Smooth muscle cell of the umbilical artery (primary cell): ENCODE measurements at places on chromosomes 7 and 10. TPM values are rescaled to one million over a fixed set of nuclear protein-coding genes. Genes with fewer than 3 reads are reported as not detected.

The SKIDA1 gene
- 0.30 and 0.42 TPM in 2 replicates for total RNA-seq

The ABCB8 gene
- 38.6 and 45.9 TPM in 2 replicates for total RNA-seq

The ACBD7 gene
- total RNA-seq: 0.28 and 0.30 TPM in 2 replicates

The MYO3A gene
- total RNA-seq: not detected in 2 replicates

The FRMD4A gene
- 28.5 and 71.2 TPM in 2 replicates for total RNA-seq

The KEL gene
- not detected in 2 replicates for total RNA-seq

The STAMBPL1 gene
- 19.6 and 23.9 TPM in 2 replicates for total RNA-seq

The NKX1-2 gene
- total RNA-seq: not detected in 2 replicates

The TMEM225B gene
- 0.89 TPM in 1 of 2 replicates, not detected in the other for total RNA-seq

The CPA2 gene
- total RNA-seq: not detected in 2 replicates

The KLF14 gene
- total RNA-seq: under 0.01 TPM in 1 of 2 replicates, not detected in the other

The PRKRIP1 gene
- total RNA-seq: 19.0 and 20.2 TPM in 2 replicates

The HMX2 gene
- not detected in 2 replicates for total RNA-seq

The MMD2 gene
- total RNA-seq: not detected in 2 replicates

The NUDT13 gene
- 0.30 and 1.1 TPM in 2 replicates for total RNA-seq

The HECW1 gene
- total RNA-seq: not detected in 2 replicates

The SYT15B gene
- total RNA-seq: 0.05 and 1.5 TPM in 2 replicates

The UCMA gene
- not detected in 2 replicates for total RNA-seq

The NUTM2A gene
- 0.30 and 0.37 TPM in 2 replicates for total RNA-seq

The ADAM8 gene
- total RNA-seq: 1.2 and 4.3 TPM in 2 replicates
